ENCODE measurements at places on chromosomes 12 and 14.
A peak's percentile ranks its signal among the peaks of the same experiment; 100 is the strongest.

GRCh38 chr14:100857233-100857922, 31.5 kb downstream of the MEG3 start:
- no peak for DNase-seq

- DNase-seq = no peak
Measured at GRCh38 chr12:108610336-108610815, 12.5 kb upstream of the TMEM119 start.

GRCh38 chr12:46560089-46560488, 187.5 kb upstream of the SLC38A2 start:
- DNase-seq = no peak

DNA sequence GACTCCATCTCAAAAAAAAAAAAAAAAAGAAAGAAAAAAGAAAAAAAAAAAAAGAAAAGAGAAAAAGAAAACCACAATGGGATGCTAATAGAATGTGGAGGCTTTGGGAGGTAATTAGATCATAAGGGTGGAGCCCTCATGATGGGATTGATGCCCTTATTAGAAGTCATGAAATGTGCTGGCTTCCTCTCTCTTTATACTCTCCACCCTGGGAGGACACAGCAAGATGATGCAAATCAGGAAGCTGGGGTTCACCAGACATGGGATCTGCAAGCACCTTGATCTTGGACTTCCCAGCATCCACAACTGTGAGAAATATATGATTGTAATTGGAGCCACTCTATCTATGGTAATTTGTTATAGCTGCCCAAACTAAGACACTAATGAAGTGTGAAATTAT, 13.4 kb upstream of the DRAM1 start:
- DNase-seq = no peak

DNA sequence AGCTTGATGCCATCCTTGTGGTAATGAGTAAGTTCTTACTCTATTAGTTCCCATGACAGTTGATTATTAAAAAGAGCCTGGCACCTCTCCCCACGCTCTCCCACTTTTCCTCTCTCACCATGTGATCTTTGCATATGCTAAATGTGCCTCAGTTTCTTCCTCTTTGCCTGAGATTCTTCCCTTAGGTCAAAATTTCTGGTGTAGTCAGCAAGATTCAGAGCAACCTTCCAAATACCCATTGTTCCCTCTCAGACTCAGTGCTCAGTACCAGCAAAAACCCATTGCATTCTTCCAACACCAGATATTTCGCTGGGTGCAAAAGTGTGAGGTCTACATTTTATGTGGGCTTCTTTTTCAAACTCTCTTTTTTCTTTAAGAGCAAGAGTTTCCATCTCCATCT, 10.8 kb upstream of the USP15 start:
- no peak for DNase-seq

DNA sequence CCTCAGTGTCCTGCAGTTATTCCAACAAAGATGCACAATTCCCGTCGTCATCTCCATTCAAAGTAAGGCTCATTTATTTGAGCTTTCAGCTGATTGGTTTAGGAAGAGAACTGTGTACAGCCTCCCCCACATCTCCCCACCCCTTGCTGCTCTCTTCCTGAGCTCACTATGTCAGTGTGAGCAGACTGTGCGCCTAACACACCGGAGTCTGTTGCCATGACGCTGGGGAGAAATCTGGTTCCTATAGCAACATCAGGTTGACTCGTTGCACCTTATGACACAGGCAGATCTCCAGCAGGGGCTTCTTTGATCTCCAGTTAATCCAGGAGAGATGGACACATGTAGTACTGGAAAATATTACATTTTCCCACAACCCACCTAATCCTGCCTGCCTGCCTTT, 319.4 kb downstream of the CACNA1C start:
- DNase-seq = no peak

DNA sequence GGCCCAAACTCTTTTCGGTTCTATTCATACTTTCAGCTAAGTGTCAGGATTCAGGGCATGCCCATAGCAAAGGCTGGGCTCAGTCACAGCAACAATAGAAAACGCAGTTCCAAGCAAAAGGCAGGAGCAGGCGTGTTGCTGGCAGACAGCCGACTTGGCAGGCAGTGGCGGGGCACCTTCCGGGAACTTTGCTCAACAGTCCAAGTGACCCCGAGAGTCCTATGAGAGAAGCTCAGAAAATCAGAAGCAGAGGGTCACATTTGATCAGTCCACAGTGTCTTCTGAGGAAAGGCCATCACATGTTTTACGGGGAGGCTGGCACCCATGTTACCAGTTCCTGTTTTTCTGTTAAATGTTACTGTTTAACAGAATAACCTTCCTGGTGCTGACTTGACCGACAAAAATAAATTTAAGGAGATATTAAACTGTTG, 115.0 kb downstream of the DACT1 start:
- no peak for DNase-seq

DNA sequence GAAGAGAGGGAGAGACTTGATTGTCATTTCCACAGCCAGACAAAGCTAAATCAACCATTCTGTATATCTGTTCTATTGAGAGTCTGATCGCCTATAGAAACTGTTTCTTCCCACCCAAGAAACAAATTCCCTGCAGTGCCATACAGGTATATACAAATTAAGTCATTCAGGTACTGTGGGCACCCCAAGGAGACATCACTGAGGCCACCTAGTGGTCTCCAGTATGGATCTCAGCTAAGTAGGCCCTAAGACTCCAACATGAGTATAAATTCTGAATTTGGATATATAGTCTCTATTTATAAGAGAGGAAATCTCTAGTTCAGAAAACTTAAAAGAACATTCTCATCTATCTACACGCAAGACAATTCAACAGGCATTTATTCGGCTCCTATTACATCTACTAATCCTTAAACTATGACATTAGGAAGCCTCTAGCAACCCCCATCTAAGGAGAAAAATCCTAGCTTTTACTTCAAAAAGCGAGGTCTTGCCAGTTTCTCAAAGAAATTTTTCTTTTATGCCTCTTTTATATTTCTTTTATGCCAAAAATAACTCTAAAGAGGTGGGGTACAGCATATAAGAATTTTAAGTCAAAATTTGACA, 62.6 kb downstream of the DCAF5 start:
- DNase-seq = no peak

- no peak for DNase-seq
Measured at GRCh38 chr14:94700336-94700735, 69.6 kb downstream of the GSC start.

DNA sequence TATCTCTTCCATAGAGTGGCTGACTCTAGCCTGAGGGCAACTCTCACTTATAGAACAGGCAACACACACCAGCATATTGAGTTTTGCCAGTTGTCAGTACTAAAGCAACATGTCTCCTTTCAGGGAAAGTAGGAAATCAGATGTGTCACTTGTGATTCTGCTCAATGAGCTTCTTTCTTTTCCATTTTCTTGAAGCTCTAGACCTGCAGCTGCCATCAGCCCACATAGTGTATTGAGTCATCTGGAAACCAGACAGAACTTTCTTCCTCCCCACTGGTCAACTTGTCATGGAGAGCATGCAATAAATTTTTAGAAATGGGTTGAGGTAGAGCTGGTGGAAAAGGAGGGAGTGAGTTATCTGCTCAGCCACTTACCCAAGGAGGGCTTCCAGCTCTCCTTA, 209.0 kb upstream of the PLEKHG7 start:
- DNase-seq = no peak

- DNase-seq = no peak
Measured at GRCh38 chr12:53120685-53121525, 17.6 kb downstream of the SOAT2 start.

DNA sequence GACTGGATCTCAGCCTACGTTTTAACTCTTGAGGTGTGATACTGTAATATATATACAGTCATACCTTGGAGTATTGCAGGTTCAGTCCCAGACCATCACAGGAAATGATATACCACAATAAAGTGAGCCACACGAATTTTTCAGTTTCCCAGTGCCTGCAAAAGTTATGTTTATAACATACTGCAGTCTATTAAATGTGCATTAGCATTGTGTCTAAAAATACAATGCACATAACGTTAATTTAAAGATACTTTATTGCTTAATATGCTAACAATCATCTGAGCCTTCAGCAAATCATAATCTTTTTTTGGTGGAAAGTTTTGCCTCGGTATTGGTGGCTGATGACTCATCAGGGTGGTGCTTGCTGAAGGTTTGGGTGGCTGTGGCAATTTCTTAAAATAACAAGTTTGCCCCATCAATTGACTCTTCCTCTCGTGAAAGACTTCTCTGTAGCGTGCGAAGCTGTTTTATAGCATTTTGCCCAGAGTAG, 18.9 kb downstream of the PYROXD1 start:
- no peak for DNase-seq

DNA sequence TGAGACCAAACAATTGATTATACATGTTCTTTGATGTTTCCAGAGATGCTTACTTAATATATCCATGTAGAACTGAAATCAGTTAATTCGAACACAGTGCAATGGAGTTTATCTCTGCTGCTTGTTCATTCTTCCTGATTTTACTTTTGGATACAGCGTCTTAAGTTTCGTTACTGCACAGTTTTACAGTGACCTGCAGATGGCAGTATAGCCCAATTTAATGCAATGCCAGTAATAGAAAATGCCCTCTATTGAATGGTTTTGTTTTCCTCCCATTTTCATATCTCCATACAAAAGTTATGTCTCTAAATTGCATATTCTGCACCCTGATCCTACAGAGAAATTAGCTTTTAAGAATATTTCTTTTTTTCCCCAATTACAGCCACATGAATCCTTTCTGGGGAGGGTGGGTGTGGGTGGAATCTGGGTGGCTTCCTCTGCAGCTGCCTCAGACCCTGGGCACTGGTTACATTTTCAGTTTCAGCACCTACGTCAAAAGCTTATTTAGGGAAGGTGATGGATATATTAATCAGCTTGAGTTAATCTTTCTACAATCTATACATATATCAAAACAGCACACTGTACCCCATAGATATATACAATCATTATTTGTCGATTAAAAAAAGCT, 101.1 kb upstream of the DCD start:
- DNase-seq = peak; percentile 4
